OCI-LY7 (cell line): ENCODE measurements at places on chromosomes 2 and 18. TPM values are rescaled to one million over a fixed set of nuclear protein-coding genes. Genes with fewer than 3 reads are reported as not detected.

LINC00305 gene
- total RNA-seq = not detected in 2 replicates

NEU2 gene
- not detected in 2 replicates for total RNA-seq

- no peak for DNase-seq
Observed at GRCh38 chr2:232418466-232419244, 12.0 kb downstream of the ALPG start.

HOXD3 gene
- total RNA-seq = not detected in 2 replicates

DNA sequence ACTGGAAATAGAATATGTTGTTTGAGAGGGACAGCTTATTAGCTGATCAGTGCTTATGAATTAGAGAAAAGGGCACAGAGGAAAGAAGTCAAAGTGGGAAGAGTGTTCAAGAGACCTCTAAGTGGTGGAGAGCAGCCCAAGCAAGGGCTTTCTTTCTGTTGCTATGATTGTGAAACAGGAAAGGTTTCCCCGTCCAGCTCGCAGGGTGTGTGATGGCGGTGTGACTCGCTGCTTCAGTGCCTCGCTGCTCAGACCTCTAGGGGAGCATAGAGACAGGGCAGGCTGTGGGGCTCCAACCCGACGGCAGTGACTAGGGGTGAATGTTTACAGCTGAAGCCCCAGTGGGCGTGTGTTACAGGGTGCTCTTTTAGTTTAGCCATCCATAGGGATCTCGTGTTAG, 166.5 kb upstream of the COPS8 start:
- no peak for DNase-seq

DNA sequence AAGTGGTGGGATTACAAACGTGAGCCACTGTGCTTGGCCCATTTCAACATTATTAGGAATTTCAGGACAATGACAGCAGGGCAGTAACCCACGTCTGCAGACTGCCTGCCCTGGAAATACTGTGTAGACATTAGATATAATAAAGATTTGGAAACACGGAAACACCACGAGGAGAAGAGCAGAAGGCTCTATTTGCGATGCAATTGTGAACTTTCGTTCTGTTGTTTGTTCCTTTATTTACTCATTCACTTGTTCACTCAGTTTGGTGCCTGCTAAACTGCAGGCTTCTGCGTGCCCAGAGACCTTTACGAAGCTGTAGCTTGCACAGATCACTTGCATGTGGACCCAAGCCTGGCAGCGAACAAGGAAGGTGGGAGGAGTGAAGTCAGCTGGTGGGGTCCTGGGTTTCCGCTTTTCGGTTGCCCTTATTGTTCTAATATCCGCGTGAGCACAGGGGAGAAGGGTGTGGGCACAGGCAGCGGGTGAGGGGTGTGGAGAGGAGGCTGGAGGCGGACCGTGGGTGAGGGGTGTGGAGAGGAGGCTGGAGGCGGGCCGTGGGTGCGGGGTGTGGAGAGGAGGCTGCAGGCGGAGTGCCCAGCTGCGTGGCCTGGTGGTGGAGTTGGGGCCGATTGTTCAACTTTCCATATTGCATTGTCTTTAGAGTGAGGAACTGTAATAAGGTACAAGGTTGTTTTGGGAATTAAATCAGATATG, 3.4 kb downstream of the COLEC11 start:
- no peak for DNase-seq

DNA sequence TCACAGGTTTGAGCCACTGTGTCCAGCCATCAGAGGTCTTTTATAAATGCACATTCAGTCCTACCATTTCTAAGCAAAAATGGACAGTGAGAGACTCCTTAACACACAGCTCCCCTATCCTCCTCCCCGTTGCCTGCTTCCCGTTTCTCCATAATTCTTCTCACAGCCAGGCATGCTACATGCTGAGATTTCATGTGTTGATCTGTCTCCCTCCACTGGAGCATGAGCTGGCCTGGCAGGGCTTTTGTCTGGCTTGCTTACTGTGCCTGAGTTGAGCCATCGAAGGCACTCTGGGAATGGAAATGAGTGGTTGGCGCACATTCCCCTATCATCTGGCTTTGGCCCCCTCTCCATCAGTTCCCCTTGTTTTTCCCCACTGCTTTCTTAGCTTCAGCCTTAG, 413.5 kb downstream of the PTPRM start:
- no peak for DNase-seq

GRCh38 chr2:102145934-102146333, 3.4 kb downstream of the IL1R1 start:
- DNase-seq = no peak

AQP12A gene
- total RNA-seq = not detected in 2 replicates
